ENCODE measurements at places on chromosomes 16 and 17.

DNA sequence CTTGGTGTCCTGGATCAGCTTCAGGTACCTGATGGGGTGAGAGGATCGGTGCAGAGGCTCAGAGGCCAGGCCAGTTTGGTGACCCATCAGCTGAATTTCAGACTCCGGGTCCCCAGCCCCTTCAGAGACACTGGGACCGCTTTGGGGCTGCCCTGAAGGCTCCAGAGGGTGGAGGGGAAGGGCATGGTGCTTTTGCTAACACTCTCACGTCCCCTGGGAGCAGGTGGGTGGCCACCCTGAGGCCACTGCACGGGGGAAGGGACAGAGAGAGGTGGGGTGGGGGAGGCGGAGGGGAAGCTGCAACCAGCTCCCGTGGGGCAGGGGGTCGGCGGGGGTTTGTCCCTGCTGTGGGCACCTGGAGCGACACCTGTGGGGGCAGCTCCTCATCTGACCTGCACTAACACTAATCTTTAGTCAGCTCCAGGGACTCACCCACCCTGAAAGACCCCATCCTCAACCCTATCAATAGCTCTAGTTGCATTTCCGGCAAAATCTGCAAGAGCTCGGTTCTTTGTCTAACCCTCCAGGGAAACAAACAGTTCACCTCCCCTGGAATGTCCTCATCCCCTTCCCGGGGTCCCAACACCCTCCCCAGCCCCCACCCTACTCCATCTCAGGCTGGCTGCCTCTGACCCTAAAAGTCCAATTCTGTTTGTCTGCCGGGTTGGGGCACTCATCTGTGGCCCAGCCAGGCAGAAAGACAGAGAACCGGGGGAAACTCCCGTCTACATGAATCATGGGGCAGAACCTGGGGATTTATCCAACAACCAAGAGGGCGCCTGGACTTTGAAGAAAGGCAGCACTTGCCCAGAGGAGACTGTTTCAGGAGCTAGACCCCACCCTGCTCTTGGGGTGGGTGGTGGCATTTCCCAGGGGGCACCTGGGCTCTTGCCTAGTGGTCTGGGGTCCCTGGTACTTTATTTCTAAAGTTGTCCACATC is 91.9 kb upstream of the CBX4 start:
- no peak for DNase-seq

DNA sequence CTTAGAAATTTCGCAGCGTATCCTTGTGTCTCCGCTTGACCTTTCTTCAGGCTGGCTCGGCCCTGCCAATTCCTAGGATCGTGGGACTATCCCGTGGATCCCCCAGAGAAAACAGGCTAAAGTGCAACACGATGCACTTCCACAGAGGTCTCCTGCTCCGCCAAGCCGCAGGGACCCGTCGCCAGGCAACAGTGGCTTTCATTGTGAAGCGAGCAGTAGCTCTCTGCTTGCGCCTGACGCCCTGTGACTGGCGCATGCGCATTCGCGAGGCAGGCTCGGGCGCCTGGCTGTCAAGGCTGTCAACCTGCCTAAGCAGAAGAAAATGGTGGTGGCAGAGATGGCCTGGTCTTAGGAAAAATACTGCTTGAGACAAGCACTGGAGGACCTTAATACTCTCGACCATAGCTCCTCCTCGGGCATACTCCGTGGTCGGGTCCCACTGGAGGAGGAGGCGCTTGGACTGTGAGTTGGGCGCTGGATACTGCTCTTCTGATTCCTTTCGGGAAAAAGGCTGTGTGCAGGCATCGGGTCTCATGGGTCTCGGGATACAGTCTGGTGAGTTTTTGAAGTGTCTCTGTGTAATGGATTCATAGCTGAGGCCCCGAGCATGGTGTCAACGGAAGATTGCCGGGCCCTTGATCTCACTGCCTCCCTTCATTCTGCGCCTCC is 2336.1 kb downstream of the TP53TG3F start:
- DNase-seq: no peak

GRCh38 chr17:37273409-37274051 is 102.3 kb upstream of the C17orf78 start:
- no peak for DNase-seq

DNA sequence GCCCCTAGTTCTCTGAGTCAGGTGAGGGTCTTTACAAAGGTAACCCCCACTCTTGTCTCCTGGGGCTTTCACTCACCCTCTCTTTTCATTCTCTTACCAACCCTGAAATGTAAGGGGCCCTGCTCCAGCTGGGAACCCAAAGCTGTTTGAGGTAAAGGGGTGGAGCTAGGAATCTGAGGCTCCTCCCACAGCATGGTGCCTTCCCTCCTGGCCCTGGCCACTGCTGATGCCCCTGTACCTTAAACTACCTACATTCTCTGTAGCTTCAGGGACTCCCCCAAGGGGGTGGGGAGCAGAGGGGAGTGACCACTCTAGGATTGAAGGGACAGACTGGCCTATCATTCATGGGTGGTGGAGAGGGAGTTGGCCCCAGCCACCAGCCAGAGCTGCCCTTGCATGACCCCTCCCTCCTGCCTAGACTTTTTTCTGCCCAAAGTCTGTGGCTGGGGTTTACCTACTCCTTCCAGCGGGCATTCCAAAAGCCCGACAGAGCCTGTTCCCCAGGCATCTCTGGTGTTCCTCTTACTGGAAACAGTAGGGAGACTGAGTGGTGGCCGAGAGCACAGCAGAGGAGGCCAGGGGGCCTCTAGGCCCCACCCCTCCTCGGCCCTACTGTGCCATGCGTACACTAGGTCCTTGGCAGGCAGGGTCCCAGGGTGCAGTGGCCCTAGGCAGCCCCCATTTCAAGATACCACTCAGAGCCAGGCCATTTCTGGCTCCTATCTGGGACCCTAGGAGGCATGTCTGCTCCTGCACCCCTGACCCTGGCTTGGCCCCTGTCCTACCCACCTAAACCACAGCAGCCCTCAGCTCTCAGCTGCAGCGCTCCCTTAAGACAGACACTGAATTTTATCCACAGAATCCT is 9.5 kb downstream of the DOK4 start:
- DNase-seq: no peak

GRCh38 chr17:75873587-75874322 is 4.6 kb downstream of the TRIM47 start:
- no peak for DNase-seq

DNA sequence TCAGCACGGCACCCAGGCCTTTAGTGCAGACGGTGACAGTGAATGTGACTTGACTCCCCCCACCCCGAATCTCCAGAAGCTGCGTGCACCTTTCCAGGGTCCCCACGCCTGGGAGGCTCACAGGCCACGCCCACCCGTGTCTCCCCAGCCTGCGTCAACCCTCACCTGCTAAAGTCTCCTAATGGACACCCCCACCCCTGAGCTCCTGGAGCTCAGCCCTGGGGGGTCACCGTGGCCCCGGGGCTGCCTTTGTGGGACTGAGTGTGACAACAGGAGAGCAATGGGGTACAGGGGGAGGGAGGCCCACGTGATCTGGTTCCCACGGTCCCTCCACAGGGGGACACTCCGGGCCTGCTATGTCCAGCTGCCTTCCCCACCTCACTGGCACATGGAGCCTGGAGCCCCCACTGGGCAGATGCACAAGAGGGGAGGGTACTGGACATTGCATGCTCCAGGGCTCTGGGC is 7.4 kb upstream of the FASN start:
- no peak for DNase-seq

Measured in hippocampal formation (tissue), 2 donors.